OCI-M1 (cell line): ENCODE measurements at places on chromosomes 11 and 22.

DNA sequence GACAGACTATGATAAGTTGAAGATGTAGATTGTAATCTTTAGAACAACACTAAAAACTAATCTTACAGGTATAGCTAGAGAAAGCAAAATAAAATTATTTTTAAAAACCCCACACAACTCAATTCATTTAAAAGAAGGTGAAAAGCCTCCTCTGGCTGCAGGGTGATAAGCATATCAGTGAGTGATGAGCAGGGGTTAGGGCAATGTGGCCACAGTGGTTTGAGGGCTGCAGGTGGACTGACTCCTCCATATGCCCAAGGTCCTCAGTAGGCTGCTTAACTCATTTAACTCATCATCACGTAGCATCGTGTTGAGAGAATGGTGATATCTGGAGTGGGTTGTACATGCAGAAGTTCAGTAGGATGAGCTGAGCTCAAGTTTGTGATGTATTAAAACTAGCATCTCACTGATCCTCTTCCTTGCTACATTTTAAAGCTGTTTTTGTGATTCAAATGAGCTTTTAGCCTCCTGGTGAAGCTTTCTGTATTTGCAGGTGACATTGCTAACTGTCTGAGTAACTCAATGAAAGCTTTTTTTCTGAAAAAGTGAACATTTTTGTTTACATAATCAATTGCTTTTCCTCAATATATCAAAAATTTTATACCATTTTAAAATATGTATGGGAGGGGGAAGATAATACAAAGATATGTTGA lies 37.0 kb upstream of the SC5D start:
- DNase-seq = no peak

GRCh38 chr11:32309530-32310213 lies 125.7 kb downstream of the WT1 start:
- no peak for DNase-seq

DNA sequence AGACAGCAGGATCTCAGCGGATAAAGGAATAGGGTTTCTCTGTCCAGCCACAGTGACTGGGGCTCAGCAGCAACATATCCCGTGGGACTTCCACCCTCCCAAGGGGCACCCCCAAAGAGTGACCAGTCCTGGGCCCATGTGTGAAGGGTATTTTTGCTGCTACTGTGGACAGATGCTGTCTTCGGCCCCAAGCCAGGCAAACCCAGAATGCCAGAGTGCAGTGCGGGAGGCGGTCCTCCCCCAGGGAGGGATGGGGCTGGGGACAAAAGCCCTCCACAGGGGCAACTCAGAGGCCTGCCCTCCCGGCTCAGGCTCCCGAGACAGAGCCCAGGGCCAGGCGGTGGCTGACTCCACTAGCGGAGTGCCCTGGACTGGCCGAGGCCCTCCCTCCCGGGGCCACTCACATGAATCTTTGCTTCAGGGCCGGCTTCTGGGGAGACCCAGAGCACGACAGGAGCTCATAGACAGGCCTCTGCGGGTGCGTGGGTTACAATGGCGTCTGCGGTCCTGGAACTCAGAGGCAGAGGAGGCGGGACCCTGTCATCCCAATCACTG lies 34.7 kb upstream of the WNT7B start:
- DNase-seq = no peak

DNA sequence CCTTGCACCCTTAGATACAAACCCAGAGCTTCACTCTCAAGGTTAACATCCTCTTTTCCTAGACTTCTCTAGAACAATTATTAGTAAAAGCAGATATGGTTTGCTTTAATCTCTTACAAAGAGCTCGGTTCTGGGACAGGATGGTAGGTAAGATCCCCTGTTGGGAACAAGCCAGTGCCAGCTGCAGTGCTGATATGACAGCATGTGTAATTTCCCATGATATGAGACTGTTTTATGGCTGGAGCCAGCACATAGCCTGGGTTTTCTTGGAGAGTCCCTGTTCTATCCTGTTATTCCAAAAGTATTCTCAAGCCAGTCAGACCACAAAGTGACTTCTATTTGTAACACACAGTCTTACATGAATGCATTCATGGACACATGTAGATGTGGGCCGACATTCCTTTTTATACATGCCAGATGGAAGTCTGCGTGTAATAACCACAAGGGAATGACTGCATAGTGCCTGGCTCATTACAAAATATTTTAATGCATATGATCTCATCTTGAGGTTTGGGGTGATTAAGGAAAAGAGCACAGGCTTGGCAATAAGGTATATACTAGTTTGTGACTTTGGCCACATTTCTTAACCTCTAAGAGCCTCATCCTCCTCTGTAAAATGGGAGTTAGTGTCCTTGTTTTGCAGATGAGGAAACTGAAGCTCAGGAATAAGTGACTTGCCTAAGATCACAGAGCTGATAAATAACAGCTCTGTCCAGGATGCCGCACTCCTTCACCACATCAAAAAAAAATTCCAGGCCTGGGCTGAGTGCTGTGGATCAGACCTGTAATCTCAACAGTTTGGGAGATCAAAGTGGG lies 21.8 kb downstream of the CLMP start:
- DNase-seq = no peak

GRCh38 chr11:1696608-1697570 lies at the start of gene KRTAP5-6:
TSS of gene KRTAP5-6 (plus strand) at chr11:1697195. CDS start at chr11:1697246, 51 bp downstream.
- no peak for DNase-seq

GRCh38 chr11:119991669-119992068 lies 146.2 kb downstream of the TRIM29 start:
- DNase-seq = no peak

- peak; percentile 51 for DNase-seq
These were observed 36.8 kb upstream of the ZBED5 start for GRCh38 chr11:10894666-10895065.

- no peak for DNase-seq
These were observed 52.4 kb downstream of the TPBGL start for GRCh38 chr11:75292943-75293342.

DNA sequence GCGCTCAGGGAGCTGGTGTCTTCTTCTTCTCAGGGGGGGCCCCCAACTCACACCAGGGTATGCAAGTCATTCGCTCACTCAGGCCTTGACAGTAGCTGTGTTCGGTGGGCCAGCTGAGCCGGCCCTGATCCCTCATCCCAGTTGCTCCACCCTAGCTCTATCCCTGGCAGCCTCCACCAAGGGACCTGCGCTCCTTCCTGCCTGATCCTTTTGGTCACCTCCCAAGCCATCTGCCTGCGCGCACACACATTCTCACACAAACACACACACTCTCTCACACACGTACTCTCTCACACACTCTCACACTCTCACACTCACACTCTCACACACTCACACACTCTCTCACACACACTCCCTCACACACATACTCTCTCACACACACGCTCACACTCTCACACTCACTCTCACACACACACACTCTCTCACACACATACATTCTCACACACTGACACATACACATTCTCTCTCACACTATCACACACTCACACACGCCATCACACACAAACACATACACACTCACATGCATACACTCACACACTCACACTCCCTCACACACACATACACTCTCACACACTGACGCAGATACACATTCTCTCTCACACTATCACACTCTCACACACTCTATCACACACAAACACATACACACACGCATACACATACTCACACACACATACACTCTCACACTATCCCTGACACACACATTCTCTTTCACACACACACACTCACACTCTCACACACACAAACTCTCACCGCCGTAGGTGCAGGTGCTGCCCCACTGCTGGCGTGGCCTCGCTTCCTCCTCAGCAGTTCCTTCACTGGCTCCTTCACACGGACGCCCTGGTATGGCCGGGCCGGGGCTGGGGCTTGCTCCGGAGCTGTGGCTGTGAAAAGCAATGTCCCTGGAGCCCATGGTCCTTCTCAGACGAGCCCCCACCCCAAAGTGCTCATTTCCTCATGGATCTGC lies 20.8 kb downstream of the POU2AF1 start:
- DNase-seq = no peak

GRCh38 chr11:60854847-60855725 lies 664 bp downstream of the PTGDR2 start:
- peak; percentile 29 for DNase-seq

DNA sequence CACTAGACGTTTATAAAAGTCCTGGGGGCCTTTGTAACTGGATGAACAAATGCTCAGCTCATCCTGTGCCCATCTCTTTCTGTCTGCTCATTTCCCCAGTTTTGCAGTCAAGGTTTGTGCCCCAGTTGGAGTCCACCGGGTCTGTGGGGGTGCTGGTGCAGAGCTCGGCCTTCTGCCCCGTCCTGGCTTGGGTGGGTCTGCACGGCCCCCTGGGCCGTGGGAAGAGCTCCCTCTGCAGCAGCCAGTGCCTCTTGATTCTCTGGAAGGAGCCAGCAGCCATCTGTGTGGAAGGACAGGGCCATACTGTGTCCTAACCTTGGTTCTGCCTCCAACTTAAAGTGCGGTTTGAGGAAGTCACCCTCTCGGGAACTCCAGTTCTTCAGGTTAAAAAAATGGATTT lies 140.2 kb downstream of the NTM start:
- no peak for DNase-seq

DNA sequence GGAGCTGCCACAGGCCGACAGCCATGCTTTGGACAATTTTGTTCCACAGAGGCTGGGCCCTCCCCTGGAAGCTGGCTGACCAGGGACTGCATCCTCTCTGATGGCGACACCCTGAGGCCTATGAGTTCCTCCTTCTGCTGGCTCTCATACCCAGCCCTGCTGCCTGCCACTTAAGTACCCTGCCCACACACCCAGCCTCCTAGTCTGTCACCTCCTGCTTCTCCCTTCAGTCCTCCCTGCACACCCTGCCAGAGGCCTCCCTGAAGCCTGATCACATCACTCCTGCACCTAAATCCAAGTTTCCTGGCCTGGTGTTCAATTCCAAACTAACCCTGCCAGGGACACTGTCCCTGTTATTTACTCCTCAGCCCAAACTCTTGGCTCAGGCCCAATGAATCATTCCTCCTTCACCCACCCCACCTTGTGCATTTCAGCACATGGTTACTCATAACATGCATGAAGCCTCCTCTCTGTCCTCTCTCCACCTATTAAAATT lies 136.7 kb upstream of the NECTIN1 start:
- no peak for DNase-seq

- no peak for DNase-seq
These were observed 55.3 kb upstream of the PRR5 start for GRCh38 chr22:44646668-44647067.

- DNase-seq = no peak
These were observed 3.4 kb upstream of the TAB1 start for GRCh38 chr22:39395936-39396796.

DNA sequence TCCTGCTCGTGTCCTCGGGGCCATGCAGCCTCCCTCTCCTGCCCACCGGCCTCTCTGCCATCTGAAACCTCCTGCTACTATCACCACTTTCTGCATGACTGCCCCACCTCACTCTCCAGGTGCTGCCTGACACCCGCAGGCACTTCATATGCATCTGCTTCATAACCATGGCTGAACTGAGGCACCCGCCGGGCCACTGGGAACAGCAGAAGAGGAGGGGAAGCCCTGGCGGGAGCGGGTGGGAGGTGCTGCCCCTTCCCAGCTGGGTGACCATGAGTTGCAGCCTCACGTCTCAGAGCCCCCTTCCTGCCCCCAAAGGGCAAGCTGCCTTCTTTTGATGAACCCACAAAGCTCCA lies 21.7 kb upstream of the PICK1 start:
- DNase-seq = no peak

GRCh38 chr11:13462311-13462900 lies 616 bp downstream of the BTBD10 start:
- DNase-seq = peak; percentile 69

DNA sequence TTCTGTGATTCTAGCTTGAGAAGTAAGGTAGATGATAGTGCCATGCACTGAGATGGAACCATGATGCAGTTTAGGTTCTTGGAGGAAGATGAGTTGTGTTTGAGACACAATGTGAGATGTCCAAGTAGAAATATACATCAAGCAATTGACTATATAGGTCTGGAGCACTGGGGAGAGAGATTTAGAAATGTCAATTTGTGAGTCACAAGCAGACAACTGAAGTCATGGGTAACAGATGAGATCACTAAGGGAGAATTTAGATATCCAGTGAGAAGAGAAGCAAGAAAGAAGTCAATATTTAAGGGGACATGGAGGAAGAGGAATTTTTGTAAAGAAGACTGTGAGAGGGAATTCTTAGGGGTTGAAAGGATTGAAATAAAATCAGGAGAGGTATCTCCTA lies 65.1 kb upstream of the RRAS2 start:
- no peak for DNase-seq

- DNase-seq = no peak
These were observed 27.8 kb downstream of the MORC2 start for GRCh38 chr22:30940685-30941362.

- DNase-seq = no peak
These were observed 580 bp downstream of the DTX4 start for GRCh38 chr11:59172345-59173079.

DNA sequence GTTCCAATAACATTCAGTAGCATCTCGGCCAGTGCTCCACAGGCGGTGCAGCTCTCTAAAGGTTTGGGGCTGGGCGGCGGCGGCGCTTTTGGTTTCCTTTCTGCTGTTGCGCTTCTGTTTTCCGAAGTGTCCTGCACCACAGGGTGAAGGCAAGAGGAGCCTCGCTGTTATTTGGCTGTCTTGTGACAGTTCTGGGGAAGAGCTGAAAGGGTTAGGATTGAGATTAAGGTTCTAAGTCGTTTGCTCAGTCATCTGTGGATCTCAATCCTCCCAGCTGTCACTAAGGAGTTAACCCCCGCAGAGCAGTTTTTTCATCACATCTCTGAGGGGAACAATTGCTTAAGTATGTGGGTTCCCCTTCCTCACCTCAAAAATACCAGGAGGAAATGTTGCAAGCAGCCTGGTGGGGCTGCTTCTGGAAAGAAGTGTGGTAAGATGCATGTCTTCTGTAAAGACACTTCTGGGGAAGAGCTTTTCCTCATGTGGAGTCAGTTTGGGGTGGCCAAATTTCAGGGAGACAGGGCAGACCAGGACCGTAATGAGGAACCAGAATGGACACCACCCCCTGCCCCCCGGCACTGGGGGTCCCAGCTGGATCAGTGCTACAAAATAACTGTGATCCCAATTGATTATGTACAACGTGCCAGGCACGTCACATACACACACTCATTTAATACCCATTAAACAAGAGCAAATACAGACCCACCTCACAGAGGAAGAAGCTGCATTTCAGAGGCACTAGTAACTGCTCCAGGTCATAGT lies 14.2 kb downstream of the TMEM121B start:
- DNase-seq = no peak

- DNase-seq = no peak
These were observed 34.3 kb upstream of the MPPED1 start for GRCh38 chr22:43377548-43377895.

- DNase-seq = no peak
These were observed 9.8 kb downstream of the APOBEC3D start for GRCh38 chr22:39030705-39031104.

GRCh38 chr22:49971232-49972162 lies 10.9 kb downstream of the PIM3 start:
- DNase-seq = peak; percentile 75

- peak; percentile 37 for DNase-seq
These were observed 642 bp downstream of the NAA40 start for GRCh38 chr11:63939397-63939891.

- DNase-seq = no peak
These were observed 420.0 kb downstream of the DYNC2H1 start for GRCh38 chr11:103529181-103529684.

DNA sequence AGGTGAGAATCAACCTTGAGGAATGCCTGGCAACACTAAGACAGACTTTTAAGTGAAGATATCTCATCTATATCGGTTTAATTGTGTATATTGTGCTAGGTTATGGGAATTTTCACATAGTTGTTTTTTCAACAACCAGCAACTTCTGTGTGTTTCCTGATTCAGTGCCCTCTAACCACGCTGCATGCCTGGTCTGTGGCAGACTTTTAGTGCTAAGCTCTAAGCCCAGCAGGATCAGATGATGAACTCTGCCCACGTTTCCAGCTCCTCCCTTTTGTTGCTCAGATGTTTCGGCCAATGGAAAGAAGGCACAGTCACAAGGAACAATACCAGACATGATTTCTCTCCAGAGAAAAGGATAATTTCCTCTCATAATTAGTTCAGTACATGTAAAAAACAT lies 1.4 kb upstream of the VWA5A start:
- DNase-seq = peak; percentile 44
